GM23248 (cell line): ENCODE measurements at places on chromosomes 7 and 10. TPM values are rescaled to one million over a fixed set of nuclear protein-coding genes. Genes with fewer than 3 reads are reported as not detected.

The ITIH5 gene
- total RNA-seq, result not detected in 2 replicates

The TMEM120A gene
- total RNA-seq, result 8.2 and 25.1 TPM in 2 replicates

The PIK3AP1 gene
- total RNA-seq, result not detected in 2 replicates

The UPK3B gene
- total RNA-seq, result 0.11 TPM in 1 of 2 replicates, not detected in the other

The VWDE gene
- not detected in 2 replicates for total RNA-seq

The SMKR1 gene
- not detected in 2 replicates for total RNA-seq

The CH25H gene
- 25.2 and 34.9 TPM in 2 replicates for total RNA-seq

The GARIN1A gene
- 0.43 and 0.89 TPM in 2 replicates for total RNA-seq

The LRRC17 gene
- total RNA-seq, result 1.5 TPM in 1 of 2 replicates, not detected in the other

The AUTS2 gene
- 1.4 and 3.0 TPM in 2 replicates for total RNA-seq

The PRKG1 gene
- total RNA-seq, result 21.8 TPM in 2 replicates

The HDAC9 gene
- total RNA-seq, result 1.6 and 2.1 TPM in 2 replicates

The SPDYE1 gene
- total RNA-seq, result not detected in 2 replicates

The ZNF736 gene
- 3.2 and 4.9 TPM in 2 replicates for total RNA-seq

The ERCC6 gene
- 69.2 and 101 TPM in 2 replicates for total RNA-seq

The CUBN gene
- 0.65 and 2.8 TPM in 2 replicates for total RNA-seq

The SFTPA1 gene
- total RNA-seq, result not detected in 2 replicates

The ENO4 gene
- 0.11 and 0.51 TPM in 2 replicates for total RNA-seq

The VIPR2 gene
- not detected in 2 replicates for total RNA-seq

The PLEKHA1 gene
- 28.7 and 31.4 TPM in 2 replicates for total RNA-seq

The C10orf143 gene
- 0.76 TPM in 1 of 2 replicates, not detected in the other for total RNA-seq
